Aorta (tissue), 5 donors: ENCODE measurements at places on chromosomes 16 and 17. TPM values are rescaled to one million over a fixed set of nuclear protein-coding genes. Genes with fewer than 3 reads are reported as not detected.
A peak's percentile ranks its signal among the peaks of the same experiment; 100 is the strongest.

- DNase-seq = peak; percentile 95
Observed at GRCh38 chr16:75251280-75252048, at the start of gene BCAR1. BCAR1 (minus strand) TSS chr16:75251624; CDS start chr16:75251482, 142 bp downstream.

GRCh38 chr17:17599965-17600364 lies 8.5 kb upstream of the PEMT start:
- no peak for DNase-seq

The LGALS9B gene
- total RNA-seq = 0.21 TPM

GRCh38 chr16:30805370-30806169 lies 18.6 kb upstream of the ZNF629 start:
- peak; percentile 94 for DNase-seq

GRCh38 chr17:2545393-2545792 lies 33.7 kb upstream of the METTL16 start:
- DNase-seq = no peak

DNA sequence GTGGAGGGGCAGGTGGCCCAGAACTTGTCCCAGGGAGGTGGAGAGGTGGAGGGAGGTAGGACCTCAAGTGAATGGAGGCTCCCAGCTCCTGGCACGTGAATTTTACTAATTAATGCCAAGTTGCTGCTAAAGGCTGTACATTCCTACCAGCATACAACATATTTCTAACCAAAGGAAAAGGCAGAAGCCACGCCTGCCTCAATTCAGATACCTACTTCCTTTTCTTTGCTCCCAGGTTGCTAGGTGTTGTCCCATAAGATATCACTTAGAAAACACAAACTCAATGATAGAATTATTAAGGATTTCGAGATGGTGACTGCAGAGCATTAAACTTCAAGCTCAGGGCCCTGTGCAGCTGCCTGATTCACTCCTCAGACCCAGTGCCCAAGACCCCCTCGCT lies 20.5 kb upstream of the SMPD3 start:
- no peak for DNase-seq

GRCh38 chr16:50197582-50197981 lies 44.5 kb downstream of the TENT4B start:
- DNase-seq = no peak

GRCh38 chr17:16483021-16483645 lies 8.9 kb downstream of the LRRC75A start:
- no peak for DNase-seq

DNA sequence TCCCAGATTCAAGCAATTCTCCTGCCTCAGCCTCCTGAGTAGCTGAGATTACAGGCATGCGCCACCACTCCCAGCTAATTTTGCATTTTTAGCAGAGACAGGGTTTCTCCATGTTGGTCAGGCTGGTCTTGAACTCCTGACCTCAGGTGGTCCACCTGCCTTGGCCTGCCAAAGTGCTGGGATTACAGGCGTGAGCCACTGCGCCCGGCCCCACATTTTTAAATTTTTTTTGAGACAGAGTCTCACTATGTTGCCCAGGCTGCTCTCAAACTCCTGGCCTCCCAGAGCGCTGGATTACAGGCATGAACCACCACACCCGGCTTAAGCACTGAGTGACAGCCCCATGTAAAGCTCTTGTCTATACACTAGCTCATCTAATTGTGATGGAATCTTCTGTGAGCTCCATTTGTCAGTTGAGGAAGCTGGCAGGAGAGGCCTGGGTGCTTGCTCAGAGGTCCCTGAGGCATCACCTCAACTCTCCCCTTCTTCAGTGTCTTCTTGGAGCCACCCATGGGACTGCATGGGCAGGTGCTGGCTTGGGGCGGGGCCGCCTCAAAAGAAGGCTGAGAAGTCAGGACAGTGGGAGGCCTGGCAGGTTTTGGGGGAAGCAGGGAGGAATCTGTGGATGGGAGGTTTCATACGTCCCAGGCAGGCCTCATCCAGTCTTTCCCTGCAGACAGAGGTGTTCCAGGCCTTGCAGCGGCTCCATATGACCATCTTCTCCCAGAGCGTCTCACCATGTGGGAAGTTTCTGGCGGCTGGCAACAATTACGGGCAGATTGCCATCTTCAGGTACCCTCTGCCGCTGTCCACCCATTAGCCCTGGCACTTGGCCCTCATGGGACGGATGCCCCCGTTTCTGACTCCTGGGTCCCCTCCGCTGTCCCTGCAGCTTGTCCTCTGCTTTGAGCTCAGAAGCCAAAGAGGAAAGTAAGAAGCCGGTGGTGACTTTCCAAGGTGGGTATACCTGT lies 1.5 kb downstream of the THOC6 start:
- peak; percentile 49 for DNase-seq

The KRTAP2-2 gene
- total RNA-seq = not detected

DNA sequence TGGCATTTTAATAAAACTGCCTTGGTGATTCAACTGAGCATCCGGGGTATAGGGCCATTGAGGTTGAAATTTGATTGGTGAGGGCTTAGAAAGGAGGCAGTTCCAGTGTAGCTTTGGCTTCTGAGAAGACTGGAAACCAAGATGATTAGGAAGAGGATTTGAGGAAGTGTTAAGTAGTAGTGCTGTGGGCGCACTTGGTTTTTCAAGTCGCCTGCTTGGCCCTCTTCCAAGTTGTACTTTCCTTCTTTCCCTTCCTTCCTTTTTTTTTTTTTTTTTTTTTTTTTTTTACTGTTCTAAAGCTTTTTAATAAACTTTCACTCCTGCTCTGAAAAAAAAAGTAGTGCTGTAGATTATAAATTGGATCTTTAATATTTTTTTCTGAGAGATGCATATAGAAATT lies 320.5 kb downstream of the UTP18 start:
- no peak for DNase-seq

The LRRC37B gene
- total RNA-seq = 15.4 TPM

The NPIPB6 gene
- 2.3 TPM for total RNA-seq

The WFDC1 gene
- total RNA-seq = 33.5 TPM

GRCh38 chr16:28876973-28877654 lies 1.2 kb upstream of the ATP2A1 start:
- DNase-seq = no peak

The ASIC2 gene
- 0.18 TPM for total RNA-seq

DNA sequence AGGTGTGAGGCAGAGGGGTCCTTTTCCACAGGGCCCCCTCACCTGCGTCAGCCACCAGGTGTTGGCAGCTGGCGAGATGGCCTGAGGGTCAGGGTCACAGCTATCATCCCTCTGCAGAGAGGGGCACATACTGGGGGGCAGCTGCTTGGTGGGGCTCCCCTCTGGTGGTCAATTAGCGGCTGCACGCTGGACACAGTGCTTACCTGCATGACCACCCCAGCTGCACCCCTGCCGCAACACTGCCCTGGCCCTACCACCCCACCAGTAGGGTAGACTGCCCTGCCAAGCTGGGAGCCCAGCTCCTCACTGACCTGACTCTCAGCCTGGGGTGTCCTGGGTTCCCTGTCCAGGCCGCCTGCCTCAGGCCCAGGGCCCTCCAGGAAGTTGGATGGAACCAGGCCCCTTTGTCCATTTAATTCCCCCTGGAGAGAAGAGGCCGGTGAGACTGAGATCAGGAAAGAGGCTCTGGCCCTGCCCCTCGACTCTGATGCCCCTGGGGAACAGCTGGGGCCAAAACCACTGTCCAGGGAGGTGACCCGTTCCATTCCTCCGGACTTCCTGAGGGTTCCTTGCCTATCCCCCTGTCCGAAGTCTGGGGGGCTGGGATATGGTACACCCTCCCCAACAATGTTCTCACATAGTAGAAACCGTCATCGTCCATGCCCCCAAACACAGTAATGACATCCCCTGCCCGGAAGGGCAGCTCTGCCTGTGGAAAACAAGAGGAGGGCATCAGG lies 23.7 kb downstream of the TSPOAP1 start:
- no peak for DNase-seq

The IL4R gene
- total RNA-seq = 91.7 TPM

GRCh38 chr16:399340-400019 lies 2.2 kb upstream of the DECR2 start:
- no peak for DNase-seq

DNA sequence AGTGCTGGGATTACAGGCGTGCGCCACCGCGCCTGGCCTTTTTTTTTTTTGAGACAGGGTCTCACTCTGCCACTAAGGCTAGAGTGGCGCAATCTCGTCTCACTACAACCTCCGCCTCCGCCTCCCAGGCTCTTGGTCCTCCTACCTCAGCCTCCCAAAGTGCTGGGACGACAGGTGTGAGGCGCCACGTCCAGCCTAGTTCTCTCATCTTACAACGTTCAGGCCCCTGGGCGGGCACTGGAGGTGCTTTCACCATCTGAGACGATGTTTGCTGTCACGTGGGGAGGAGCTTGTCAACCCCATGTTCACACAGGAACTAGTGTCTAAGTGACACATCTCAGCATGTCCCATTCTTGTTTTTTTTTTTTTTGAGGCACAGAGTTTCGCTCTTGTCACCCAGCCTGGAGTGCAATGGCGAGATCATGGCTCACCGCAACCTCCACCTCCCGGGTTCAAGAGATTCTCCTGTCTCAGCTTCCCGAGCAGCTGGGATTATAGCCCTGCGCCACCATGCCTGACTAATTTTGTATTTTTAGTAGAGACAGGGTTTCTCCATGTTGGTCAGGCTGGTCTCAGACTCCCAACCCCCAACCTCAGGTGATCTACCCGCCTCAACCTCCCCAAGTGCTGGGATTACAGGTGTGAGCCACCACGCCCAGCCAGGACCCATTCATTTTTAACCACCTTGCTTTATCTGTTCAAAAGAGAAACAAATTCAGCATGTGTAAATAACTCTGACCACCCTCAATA lies 5.2 kb upstream of the FANCA start:
- no peak for DNase-seq

DNA sequence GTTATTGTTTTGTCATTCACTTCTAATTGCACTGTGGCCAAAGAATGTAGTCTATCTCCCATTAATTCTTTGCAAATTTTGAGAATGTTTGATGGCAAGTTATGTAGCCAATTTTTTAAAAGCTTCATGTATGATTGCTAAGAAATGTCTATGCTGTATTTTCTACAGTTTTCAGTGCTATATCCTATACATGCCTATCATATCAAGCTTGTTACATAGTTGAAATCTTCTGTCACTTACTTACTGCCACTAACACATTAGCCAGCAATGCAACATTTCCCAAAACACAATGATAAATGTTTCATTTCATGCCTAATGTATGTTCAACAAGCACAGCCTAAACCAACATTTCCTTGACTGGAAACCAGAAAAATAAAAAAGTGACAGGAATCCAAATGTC lies 292.4 kb upstream of the AXIN2 start:
- no peak for DNase-seq

The TLCD2 gene
- 10.0 TPM for total RNA-seq

DNA sequence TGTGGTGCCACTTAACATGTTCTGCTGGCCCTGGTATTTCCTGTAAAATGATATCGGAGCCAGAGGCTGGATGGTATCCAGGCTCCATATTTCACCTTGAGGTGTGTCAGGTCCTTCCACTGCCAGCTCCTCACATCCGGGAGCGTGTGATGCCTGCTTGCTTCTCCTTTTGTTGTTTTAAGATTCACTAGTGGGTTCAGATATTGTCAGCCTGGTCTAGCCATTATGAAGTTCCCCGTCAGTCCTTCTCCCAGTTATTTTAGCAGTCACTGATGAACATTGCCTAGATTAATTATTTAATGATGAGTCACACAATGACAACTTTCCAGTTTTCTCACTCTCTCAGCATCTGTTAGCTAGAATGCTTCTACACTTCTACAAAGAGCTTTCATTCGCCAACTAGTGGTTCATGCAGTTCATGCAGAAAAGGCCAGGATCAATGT lies 11.3 kb downstream of the DNAAF1 start:
- DNase-seq = no peak

DNA sequence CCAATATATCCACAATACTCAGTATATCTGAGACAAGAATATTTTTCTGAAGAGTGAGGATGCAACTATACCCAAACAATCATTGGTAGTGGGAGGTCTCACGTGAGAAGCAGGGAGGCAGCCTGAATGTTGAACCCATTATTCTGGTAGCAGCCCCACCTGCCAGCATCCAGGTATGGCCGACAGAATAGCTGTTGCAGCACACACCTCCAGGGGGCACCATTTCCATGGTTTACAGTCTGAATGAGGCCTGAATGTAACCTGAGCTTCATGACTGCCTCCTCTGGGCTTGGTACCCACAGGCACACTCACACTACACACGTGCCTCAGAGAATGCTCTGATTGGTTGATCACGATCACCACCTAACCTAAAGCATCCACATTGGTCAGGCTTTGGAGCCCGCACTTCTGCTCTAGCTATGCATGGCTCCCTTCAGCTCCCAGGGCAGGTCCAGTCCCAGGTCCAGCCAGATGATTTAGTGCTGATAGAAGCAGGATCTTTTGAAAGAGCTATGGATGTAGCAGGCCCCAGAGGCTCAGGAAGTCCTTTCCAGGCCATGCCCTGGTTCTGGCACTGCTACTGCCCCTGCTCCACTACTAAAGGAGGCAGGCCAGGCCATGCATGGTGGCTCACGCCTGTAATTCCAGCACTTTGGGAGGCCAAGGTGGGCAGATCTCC lies 11.0 kb upstream of the CBFB start:
- DNase-seq = peak; percentile 72

- no peak for DNase-seq
Observed at GRCh38 chr16:4870138-4870671, 22.9 kb downstream of the UBN1 start.

The USP36 gene
- 64.6 TPM for total RNA-seq

The NACA2 gene
- total RNA-seq = not detected

DNA sequence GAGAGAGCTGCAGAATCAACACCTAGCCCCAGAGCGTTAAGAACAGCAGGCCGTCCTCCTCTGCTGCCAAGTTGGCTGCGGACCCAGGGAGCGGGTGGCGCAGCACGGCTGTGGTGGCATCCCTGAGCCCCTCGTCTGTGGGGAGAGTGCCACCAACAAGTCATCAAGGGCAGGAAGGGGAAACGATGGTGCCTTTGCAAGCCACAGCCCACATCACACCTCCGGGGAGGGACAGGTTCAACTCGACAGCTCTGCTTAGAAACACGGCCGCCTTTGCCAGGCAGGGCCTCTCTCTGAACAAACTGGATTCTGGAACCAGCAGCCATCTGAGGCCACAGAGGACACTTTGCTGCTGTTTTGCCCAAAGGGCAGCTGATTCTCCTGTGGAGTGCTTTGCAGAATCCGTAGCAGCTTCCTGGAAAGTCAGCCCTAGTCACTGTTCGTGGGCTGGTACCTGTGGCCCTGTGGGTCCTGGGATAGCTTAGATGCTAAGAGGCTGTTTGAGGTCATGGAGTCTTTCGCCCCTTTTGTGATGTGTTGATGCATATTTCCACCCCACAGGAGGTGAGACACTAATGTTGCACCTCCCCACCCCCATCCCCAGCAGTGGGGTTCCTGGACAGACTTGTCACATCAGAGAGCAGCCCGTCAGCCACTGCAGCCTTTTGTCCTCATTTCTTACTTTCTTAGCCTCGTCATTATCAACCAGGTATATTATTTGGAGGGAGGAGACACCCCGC lies 270.6 kb downstream of the CPPED1 start:
- no peak for DNase-seq

The WDR45B gene
- total RNA-seq = 75.4 TPM

GRCh38 chr16:4564661-4565267 lies 8.6 kb downstream of the C16orf96 start:
- DNase-seq = no peak

The RHBDL3 gene
- total RNA-seq = 1.0 TPM

- DNase-seq = no peak
Observed at GRCh38 chr16:80023865-80024264, 423.3 kb upstream of the MAF start.

The CLDN6 gene
- not detected for total RNA-seq

The ABCC3 gene
- total RNA-seq = 25.7 TPM

The PALB2 gene
- 7.7 TPM for total RNA-seq

- DNase-seq = no peak
Observed at GRCh38 chr16:67447508-67448076, 16.7 kb downstream of the HSD11B2 start.
